Motor neuron (in vitro differentiated cells): ENCODE measurements at places on chromosomes 3 and 15.

- peak; percentile 9 for ATAC-seq
Measured at GRCh38 chr15:67405208-67406191, 115.4 kb upstream of the C15orf61 start.

- ATAC-seq = no peak
Measured at GRCh38 chr3:71554649-71555048, 28.9 kb downstream of the FOXP1 start.

DNA sequence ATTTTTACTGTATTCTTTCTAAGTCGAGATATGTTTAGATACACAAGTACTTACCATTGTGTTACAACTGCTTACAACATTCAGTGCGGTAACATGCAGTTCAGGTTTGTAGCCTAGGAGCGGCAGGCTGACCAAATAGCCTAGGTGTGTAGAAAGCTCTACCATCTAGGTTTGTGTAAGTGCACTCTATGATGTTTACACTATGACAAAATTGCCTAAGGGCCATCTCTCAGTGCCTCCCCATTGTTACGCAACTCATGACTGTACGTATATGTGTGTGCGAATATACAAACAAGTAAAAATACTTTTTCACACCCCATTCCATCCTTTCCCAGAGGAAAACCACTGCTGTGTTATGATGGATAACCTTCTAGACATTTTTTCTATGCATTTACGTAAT, 44.3 kb downstream of the PXYLP1 start:
- no peak for ATAC-seq

GRCh38 chr3:94012185-94012584, 16.2 kb downstream of the STX19 start:
- ATAC-seq = no peak

DNA sequence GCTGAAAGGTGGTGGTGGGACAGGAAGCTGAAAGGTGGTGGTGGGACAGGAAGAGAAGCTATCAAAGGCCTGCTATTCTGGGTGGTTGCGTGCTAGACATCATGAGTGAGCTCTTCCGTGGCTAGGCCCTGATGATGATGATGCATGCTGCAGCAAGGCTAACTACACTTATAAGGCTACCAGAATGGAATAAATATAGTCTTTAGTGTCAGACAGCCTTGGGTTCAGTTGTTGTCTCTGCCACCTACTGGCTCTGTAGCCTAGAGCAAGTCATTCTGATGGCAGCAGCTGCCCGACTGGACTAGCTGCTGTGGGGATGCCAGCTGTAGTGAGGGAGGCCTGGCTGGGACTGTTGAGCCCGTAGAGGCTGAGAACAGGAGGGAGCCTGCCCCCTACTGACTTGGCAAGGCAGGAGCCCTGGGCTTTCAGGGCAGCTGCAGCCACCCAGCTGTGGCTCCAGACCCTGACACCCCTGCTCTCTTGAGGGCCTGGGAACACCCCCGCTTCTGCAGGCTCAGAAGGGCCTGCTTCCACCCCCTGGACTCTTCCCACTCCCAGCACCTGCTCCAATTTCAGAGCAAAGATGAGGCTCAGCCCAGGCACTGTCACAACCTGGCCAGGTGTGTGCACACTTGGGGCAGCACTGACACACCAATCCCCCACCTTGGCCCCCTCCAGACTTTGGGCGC, 21.4 kb upstream of the ZBED2 start:
- ATAC-seq = no peak
